Mucosa of gallbladder (tissue), 1 donor: ENCODE measurements at places on chromosomes 3 and 15.
A peak's percentile ranks its signal among the peaks of the same experiment; 100 is the strongest.

DNA sequence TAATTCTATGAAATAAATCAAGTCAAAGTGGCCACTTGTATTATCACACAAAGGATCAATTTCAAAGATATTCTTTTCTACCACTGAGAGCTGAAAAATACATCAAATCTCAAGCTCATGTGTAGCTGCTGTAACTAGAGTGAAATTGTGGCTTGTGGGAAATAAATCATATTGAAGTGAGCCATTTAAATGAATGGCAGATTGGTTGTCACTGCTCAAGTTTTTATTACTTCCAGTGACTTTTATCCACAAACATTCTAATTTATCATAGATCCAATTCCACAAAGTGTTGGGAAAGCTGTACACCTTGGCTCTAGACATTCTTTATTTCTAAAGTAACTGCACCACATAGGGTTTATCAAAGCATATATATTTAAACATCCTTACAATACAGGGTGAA, 285.4 kb downstream of the CNTN3 start:
- no peak for DNase-seq

DNA sequence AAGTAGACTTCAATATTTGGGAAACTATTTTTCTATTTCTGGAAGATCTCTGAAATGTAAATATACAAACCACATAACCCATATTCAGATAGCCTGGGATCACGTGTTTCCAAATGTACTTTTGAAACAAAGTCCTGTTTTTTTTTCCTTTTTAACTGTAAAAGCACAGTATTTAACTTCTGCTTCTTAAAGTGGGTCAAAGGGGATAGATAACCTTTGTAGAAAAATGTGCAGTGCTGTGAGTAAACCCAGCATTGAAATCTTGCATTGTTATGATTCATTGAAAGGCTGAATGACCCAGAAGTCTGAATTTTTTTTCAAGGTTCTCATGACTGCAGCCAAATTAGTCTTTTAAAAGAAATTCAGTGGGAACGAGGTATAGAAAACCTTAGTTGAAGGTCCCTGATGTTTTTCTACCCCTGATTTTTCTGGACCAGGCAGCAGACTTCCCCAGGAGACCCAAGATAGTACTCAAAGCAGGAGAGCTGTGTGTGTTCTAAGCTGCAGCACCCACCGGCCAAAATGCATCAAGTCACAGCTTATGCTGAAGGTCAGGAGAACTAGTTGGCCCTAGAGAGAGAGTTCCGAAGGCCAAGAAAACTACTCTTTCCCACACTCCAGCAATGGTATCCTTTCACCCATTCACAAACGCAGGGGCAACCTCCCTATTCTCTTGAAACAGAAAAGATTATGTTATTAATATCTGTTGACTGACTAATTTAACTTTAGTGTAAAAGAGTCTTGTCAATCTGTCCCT, 43.6 kb upstream of the APH1B start:
- no peak for DNase-seq

- no peak for DNase-seq
These were observed 97.7 kb upstream of the PHLDB2 start for GRCh38 chr3:111761309-111761795.

DNA sequence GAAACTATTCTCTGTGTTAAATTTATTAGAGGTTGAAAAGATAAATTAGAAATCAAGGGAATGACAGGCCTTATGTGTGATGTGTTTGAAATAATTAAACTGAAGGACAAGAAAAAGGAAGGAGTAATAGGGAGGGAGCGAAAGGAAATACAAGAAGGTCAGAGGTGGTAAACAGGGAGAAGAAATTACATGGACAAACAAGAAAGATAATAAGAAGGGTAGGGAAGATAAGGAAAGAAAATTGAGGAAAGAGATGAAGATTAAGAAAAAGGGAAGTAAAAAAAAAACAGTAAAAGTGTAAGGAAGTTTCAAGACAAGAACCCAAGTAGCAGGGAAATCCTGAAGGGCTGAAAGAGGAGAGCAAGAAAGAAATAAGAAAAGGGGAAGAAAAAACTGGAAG, 26.2 kb upstream of the ANXA2 start:
- DNase-seq = no peak

DNA sequence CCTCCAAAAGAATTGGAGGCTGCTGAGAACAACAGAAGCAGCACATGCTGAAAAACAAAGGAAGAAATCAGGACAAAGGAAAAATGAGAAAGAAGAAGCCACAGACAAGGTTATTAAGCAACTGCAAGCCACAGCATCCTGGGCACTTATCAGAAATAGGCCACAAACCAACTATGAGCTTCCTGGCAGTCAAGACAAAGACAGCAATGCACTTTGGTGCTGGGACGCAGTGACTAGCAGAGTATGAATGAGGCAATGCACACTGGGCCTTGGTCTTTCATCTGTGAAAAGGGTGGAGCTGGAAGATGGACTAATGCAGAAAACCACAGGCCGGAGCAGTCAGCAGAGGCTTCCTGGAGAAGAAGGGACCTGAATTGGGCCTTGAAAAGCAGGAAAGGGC, 56.0 kb upstream of the LINGO1 start:
- DNase-seq = no peak

GRCh38 chr3:189227249-189227648, 55.5 kb downstream of the TPRG1 start:
- no peak for DNase-seq

DNA sequence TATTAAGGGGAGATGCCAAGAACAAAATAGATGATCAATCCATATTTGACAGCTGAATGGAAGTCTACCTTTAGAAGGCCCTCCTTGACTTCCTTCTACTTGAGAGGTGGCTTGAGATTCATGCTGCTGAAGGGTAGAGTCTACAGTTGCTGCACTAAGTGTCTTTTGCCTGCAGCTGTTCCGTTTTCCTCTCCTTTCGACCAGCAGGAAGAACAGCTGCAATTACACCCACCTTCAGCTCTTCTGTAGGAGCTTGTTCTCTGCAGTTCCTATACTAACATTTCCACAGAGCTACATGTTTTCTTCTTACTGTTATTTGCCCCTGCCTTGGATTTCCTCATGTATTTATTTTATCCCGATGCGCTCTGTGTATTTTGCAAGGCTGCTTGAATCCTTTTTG, 79.1 kb downstream of the ARRDC4 start:
- no peak for DNase-seq

DNA sequence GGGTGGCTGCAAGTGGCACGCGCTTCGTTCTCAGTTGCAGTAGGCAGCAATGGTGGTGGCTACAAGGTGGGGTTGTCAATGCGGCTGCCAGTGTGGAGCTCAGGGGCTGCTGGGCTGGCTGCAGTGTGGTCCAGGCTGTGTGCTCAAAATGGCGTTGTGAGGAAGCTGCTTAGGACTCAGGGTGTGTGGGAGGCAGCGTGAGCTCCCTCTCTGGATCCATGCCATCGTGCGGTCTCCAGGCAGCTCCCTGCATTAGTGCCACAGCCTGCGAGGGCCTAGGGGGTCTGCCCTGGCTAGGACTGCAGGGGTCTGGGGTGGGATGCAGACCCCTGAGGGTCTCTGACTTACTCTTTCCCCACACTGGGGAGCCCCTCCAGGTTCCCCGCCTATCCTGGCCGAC, 397.2 kb downstream of the OCA2 start:
- DNase-seq = no peak

- no peak for DNase-seq
These were observed 5.9 kb downstream of the USP3 start for GRCh38 chr15:63509955-63510940.

DNA sequence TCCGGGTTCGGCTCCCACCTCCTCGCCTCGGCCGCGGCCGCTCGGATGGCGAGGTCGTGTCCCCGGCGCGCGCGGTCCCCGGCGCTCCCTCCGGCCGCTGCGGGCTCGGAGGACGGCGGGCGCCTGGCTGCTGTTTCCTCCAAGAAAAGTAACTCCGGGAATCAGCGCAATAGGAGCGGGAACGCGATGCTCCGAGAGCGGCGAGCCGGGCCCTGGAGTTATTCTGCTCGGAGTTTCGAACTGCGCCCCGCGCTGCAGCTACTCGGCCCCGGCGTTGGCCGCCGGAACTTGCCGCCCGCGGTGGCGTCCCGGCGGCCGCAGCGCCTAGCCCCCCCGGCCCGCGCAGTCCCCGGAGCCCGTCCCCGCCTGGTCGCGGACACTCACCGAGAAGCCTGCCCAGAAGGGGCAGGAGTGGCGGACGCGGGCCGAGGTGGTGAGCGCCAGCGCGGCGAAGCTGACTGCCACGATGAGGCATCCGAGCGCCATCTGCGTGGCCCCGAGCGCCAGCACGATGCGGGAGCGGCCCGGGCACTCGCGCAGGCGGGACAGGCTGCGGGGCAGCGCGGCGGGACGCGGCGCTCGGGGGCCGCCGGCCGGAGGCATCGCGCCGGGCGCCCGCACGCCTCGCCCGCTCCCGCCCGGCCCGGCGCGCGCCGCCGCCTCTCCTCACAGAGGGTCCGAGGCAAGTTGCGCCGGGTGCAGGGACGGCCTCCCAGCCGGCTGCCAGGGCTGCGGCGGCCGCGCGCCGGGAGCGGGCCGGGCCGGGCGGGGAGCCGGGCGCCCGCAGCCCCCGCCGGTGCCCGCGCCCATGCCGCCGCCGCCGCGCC, 251.9 kb downstream of the TJP1 start:
- no peak for DNase-seq

DNA sequence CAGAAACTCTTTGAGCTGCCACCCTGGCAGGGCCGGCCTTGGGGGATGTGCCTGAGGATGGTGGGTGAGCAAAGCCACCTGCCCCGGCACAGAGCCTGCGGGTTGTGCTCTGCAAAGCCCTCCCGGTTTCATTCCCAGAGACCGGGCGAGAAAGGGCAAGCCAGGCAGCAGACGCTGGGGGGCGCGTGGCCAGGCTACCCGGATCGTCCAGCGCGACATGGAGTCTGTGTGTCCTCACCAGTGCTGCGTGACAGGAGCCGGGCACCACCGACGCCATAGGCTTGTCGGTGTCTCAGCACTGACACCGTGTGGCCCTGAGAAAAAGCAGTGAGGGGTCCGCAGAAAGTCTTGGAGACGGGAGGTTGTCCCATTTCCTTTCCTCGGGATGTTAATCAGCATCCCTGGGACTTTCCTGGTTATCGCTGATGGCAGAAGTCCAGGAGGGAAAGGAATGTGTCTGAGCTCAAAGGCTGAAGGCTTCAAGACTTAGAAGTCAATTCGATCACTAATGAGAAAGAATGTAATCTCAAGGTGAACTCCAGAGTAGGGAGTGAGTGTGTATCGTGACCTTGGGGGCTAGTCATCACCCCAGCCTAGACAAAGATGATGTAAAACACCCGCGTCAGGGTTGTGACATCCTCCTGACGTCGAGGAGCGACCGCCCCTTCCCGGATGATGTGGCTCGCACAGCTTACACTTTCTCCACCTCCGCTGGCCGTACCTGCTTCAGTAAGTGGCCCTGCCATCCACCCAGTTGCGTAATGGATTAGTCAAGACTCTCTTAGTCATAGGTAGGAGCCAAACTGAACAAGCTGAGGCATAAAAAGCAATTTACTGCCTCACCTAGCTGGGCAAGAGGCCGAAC, 36.3 kb upstream of the PLA2G4E start:
- peak; percentile 87 for DNase-seq

GRCh38 chr3:124758851-124759635, 28.8 kb downstream of the UMPS start:
- no peak for DNase-seq

DNA sequence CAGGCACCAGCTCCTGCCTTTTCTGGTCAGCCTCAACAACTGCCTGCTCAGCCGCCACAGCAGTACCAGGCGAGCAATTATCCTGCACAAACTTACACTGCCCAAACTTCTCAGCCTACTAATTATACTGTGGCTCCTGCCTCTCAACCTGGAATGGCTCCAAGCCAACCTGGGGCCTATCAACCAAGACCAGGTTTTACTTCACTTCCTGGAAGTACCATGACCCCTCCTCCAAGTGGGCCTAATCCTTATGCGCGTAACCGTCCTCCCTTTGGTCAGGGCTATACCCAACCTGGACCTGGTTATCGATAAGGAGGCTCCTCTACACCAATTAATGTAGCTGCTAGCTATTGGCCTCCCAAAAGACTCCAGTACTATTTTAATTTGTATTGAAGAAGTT, 38.9 kb downstream of the TFG start:
- no peak for DNase-seq

- DNase-seq = peak; percentile 53
These were observed 17.1 kb downstream of the PML start for GRCh38 chr15:74011610-74012009.

- no peak for DNase-seq
These were observed 121.9 kb downstream of the BBX start for GRCh38 chr3:107644631-107645030.

DNA sequence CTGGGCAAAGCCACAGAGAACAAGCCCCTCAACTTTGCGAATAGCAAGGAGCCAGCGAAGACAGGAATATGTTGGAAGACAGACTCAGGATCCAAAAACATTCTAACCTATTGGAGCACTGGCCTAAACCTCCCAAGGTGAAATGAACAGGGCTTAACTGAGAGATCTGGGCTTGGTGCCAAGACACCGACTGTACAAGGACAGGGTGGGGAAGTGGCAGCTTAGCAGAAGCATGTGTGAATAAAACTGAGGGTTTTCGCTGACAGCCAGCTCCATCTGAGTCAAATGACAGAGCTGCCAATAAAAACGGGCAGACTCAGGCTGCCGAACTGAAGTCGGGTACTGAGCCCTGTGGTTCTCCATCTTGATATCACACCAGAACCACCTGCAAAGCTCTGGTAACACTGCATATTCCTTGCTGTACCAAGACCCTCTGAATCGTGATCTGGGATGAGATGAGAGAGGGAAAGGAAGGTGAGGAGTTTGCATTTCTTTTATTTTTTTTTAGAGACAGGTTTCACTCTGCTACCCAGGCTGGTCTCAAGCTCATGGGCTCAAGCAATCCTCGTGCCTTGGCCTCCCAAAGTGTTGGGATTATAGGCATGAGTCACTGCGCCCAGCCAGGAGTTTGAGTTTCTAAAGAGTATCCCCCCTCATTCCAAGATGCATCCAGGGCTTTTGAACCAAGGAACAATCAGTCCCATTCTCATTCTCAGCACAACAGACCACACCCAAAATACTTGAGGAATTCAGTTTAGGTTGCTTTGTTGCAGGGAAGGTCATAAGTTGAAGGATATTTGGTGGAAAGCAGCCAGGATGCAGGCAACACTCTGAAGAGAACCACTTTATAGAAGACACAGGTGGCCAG, 6.0 kb upstream of the PLCB2 start:
- DNase-seq = peak; percentile 88

DNA sequence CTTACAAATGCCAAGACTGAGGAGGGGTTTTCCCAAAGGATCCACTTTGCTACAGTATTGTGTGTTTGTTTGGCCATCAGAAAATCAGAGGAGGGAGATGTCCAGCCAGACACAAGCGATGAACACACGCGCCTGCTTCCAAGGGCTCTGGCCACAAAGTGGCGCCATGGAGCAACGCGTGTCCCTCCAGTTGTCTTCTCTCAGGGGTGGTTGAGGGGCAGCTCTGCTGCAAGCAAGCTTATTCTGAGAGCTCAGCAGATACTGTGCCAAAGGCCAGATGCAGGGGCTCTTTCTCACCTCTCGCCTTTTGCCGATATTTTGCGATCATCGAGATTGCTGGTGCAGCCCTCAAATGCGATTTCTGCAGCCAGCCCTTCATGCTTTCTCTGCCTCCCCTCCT, 88.9 kb upstream of the OSBPL11 start:
- no peak for DNase-seq

- DNase-seq = no peak
These were observed 8.1 kb downstream of the B2M start for GRCh38 chr15:44719293-44719999.

GRCh38 chr15:27456807-27457206, 485.8 kb downstream of the GABRG3 start:
- DNase-seq = no peak
